ENCODE measurements at places on chromosomes 12 and 14. TPM values are rescaled to one million over a fixed set of nuclear protein-coding genes. Genes with fewer than 3 reads are reported as not detected.

Gene FICD
- 6.2 TPM for total RNA-seq

Gene NR4A1
- 52.0 TPM for total RNA-seq

Gene KRT79
- total RNA-seq = not detected

Gene EXOC3L4
- 11.3 TPM for total RNA-seq

Gene KRT2
- total RNA-seq = not detected

Measured in colonic mucosa (tissue), 4 donors.